ENCODE measurements at places on chromosomes 1 and 21. TPM values are rescaled to one million over a fixed set of nuclear protein-coding genes. Genes with fewer than 3 reads are reported as not detected.

DNA sequence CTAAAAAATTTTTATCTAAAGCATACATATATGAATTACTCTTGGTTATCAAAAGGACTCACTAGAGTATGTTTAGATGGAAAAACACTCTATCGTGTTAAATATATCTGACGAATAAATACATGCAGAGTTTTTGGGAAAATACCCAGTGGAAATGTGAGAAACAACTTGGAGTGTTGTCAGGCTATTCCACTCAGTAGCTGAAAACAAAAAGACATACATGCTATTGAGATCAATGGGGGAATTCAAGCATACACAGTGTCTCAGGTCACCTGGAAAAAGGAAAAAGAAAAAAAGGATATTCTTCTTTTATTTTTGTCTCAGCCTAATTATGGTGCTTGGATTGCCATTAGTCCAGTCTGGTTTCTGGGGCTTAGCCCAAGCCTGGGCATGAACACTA, 247.0 kb upstream of the LYPLAL1 start:
- DNase-seq: no peak

- no peak for DNase-seq
These were observed 94.7 kb downstream of the PRKAB2 start for GRCh38 chr1:147077523-147077922.

- no peak for DNase-seq
These were observed 30.6 kb downstream of the FAM78B start for GRCh38 chr1:166136222-166136621.

DNA sequence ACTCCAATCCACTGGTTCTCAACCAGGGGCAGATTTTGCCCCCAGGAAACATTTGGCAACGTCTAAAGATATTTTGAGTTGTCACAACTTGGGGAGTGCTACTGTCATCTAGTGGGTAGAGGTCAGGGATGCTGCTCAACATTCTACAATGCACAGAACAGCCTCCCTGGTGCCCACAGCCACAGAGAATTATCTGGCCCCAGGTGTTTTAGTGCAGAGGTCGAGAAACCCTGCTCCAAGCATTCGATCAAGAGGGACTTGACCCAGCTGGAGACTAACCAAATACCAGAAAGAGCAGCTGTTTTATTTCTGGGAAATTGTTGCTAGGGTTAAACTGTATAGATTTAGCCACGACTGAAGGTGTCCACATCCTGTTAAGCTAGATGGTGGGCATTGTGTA, 19.2 kb downstream of the CD247 start:
- no peak for DNase-seq

DNA sequence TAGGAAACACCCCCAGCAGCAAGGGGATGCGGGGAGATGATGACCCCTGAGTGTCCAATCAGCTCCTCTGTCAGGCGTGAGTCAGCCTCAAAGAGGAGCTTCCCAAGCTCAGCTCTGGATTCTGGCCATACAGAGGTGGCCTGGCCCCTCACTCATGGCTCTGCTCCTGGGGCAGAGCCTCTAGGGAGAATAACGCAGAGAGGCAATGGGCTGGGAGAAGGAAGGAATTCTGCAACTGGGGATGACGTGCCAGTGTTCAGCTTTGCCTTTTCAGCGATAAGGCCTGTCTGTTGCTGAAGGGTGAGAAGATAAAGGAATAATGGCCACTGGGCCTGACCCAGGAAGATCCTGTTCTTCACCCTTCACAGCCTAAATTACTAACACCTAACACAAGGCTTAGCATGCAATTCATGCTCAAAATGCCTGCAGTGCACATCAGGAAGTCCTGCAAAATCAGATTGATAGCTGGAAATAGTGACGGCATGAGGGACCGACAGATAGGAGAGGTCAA, 92.2 kb downstream of the TBX19 start:
- no peak for DNase-seq

- no peak for DNase-seq
These were observed 13.6 kb downstream of the ZYG11B start for GRCh38 chr1:52739699-52740467.

DNA sequence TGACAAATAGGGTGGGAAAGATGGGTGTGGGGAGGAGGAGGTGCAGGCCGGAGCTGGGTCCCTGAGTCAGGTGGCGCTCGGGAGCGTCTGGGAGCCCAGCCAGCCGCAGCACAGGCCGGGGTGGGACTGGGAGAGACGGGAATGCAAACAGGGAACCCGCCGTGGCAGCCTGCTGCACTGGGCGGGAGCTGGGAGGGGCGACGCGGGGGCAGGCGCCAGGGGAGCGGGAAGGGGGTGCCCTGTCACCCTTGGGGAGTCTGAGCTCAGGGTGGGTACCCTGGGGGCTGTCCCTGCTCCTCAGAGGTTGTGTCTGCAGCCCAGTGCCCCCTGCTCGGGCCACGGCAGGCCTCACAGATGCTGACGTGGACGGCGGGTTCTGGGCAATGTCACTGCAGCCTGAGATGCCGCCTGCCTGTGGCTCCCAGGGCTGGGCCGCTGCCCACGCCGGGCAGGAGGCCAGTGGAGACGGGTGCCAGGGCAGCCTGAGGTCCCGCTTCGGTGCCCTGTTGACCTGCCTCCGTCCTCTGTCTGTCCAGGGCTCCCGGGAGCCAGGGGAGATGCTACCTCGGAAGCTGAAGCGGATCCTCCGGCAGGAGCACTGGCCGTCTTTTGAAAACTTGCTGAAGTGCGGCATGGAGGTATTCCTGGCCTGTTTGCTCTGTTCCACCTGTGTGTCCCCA, 16.6 kb upstream of the LRRC3 start:
- no peak for DNase-seq

DNA sequence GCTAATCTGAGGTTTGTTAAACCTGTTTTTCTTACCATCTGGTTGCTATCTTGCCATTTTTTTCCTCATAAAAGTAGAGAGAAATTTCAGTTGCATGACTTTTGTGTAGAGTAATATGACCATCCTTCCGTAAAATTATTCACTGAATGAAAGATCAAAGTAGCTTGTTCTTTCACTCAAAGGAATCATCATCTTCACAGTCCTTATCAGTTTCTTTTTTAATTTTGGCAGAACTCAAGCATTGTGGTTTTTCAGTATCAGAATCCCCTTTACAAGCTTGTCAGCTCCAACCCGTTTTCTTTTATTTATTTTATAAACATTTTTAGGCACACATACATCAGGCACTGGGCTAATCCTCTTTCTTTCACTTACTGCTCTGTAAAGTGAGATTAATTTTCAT, 91.7 kb downstream of the UBE2U start:
- DNase-seq: no peak

- DNase-seq: no peak
These were observed 127.1 kb upstream of the ARHGEF16 start for GRCh38 chr1:3327389-3327702.

GRCh38 chr1:161382214-161383019, 14.7 kb upstream of the CFAP126 start:
- peak; percentile 78 for DNase-seq

DNA sequence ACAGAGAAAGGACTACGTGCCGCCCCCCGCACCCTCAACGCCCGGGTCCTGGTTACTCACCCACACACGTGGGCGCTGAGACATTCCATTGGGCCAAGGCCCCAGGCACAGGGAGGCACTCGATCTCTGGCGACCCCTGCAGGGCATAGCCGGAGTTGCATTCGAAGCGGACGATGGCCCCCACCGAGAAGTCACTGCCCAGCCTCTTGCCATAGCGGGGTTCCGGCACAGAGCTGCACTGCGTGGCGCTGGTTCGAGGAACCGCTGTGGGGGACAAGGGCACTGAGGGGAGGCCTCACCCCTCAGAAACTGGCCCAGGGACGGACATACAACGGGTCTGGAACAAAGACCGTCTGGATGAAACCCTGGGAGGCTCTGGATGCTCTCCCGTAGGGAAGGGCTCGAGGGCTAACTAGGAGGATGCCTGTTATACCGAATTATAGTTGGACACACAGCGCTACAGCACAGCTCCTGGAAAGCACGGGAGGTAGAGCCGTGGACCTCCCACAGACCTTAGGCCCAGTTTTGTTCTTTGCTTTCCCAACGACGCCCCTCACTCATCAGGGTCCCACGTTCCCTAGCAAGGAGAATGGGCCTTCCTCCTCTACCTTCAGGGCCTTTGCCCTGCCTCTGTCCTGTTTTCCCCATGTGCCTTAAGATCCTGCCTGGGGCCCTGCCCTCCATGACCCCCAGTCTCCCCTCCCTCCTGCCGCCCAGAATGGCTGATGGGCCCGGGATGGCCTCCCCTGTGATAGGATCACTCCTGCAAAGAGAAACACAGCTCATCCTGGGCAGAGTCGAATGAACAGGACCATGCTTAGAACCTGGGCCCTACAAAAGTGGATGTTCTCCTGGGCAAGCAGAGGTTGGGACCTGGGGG, 152.8 kb downstream of the ZSCAN20 start:
- no peak for DNase-seq

TAS1R3 gene
- total RNA-seq: 0.17 TPM

LRRC7 gene
- not detected for total RNA-seq

RIPK4 gene
- 22.3 TPM for total RNA-seq

GIPC2 gene
- total RNA-seq: not detected

KRTAP10-2 gene
- not detected for total RNA-seq

Measured in MCF 10A (cell line).